ENCODE measurements at places on chromosomes 7 and 10. TPM values are rescaled to one million over a fixed set of nuclear protein-coding genes. Genes with fewer than 3 reads are reported as not detected.

DNA sequence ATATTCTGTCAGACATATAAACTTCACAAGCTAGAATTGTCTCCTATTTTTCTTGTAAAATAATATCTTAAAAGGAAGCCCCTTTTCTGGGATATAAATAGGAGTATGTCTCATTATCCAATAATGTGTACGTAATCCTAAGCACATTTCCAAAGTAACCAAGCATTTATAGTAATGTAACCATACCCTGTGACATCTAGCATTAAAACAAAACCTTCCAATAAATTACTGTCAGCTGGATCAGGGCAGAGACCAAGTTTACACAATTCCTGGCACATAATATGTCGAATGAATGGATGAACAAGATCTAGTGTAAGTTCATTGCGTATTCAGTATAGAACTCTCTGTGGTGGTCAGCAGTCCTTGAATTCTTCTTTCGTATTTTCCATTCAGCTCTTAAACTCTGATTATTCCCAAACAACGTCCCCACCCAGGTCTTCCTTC, 14.3 kb downstream of the CPED1 start:
- H3K27me3 ChIP-seq, result peaks cover 6% of the 10 kb centered on the region
- no peak overlapping the region for H3K4me3 ChIP-seq
- H3K36me3 ChIP-seq, result no peaks in the 10 kb centered on the region

- no peaks in the 10 kb centered on the region for H3K4me1 ChIP-seq
- H3K4me3 ChIP-seq, result no peak overlapping the region
- H3K36me3 ChIP-seq, result no peaks in the 10 kb centered on the region
- H3K27ac ChIP-seq, result no peak overlapping the region
- H3K27me3 ChIP-seq, result peaks cover 8% of the 10 kb centered on the region
These were observed 100.6 kb downstream of the BAMBI start for GRCh38 chr10:28777911-28778310.

GRCh38 chr10:23046027-23046426, 49.4 kb upstream of the MSRB2 start:
- DNase-seq, result no peak
- peaks cover 8% of the 10 kb centered on the region for H3K4me1 ChIP-seq
- no peaks in the 10 kb centered on the region for H3K27me3 ChIP-seq
- no peak overlapping the region for H3K27ac ChIP-seq

The CRHR2 gene
- total RNA-seq, result 0.21 TPM

- no peak for DNase-seq
- H3K27me3 ChIP-seq, result no peaks in the 10 kb centered on the region
- no peaks in the 10 kb centered on the region for H3K36me3 ChIP-seq
- H3K4me1 ChIP-seq, result peaks cover 5% of the 10 kb centered on the region
These were observed 19.2 kb upstream of the ATOH7 start for GRCh38 chr10:68251151-68251550.

The GDI2 gene
- total RNA-seq, result 245 TPM

DNA sequence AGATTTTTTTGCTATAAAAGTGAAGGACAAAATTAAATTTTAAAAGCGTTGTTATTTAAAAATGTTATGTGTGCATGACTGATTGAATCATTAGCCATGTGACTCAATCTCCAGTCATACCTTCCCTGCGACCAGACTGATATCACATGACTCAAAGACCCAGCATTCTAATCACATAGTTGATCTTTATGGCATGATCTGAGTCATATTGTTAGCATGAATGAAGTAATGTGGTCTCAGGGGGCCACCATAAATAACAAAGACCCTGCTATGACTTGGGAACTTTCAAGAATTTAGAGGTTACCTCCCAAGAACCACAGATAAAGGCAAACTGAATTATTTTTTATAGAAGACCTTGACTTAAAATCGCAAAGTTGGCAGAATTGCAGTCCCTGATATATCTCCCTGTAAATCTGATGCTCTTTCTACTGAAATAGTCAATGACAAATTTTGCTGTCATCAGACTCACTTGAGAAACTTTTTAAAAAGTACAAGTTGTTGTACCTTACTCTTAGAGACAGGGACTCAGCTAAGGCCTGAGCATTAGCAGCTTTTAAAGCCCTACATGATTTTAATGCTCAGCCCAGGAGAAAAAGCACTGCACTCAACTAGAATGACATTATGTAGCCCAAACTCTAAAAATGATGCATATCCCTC, 717.3 kb downstream of the XPNPEP1 start:
- DNase-seq, result no peak
- H3K27me3 ChIP-seq, result no peaks in the 10 kb centered on the region
- no peak overlapping the region for H3K27ac ChIP-seq
- no peak overlapping the region for H3K4me3 ChIP-seq
- no peaks in the 10 kb centered on the region for H3K4me1 ChIP-seq
- H3K36me3 ChIP-seq, result no peaks in the 10 kb centered on the region

- H3K4me1 ChIP-seq, result peaks cover 27% of the 10 kb centered on the region
- DNase-seq, result no peak
- peaks cover 36% of the 10 kb centered on the region for H3K27me3 ChIP-seq
- H3K27ac ChIP-seq, result peak overlapping the region; percentile 85
- H3K4me3 ChIP-seq, result peak overlapping the region; percentile 92
- no peaks in the 10 kb centered on the region for H3K36me3 ChIP-seq
These were observed 4.5 kb downstream of the KAZALD1 start for GRCh38 chr10:101066146-101066895.

DNA sequence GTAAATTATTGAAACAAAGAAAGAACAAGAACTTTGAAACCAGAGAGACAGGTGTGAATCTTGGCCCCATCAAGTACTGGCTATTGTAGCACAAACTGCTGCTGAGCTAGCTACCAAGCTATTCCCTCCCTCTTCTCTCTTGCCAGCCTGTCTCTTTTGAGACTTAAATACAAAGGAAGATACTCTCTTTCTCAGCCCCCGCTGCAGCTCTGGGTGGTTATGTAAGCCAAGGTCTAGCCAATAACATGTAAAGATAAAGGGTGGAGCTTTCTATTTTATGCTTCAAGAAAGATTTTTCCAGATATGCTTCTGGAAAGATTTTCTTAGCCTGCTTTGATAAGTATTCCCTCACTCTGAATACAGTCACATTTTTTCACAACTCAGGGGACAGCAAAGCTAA, 17.2 kb downstream of the BAZ1B start:
- H3K4me3 ChIP-seq, result no peak overlapping the region
- H3K4me1 ChIP-seq, result no peaks in the 10 kb centered on the region
- peaks cover 35% of the 10 kb centered on the region for H3K36me3 ChIP-seq
- H3K27ac ChIP-seq, result no peak overlapping the region
- DNase-seq, result no peak

- DNase-seq, result peak; percentile 40
- H3K27ac ChIP-seq, result no peak overlapping the region
- H3K36me3 ChIP-seq, result no peaks in the 10 kb centered on the region
- no peaks in the 10 kb centered on the region for H3K4me1 ChIP-seq
- peaks cover 64% of the 10 kb centered on the region for H3K27me3 ChIP-seq
These were observed 12.6 kb downstream of the GHRHR start for GRCh38 chr7:30976381-30976780.

- H3K4me3 ChIP-seq, result no peak overlapping the region
- H3K36me3 ChIP-seq, result no peaks in the 10 kb centered on the region
- H3K27me3 ChIP-seq, result peaks cover 3% of the 10 kb centered on the region
- no peak overlapping the region for H3K27ac ChIP-seq
These were observed 19.8 kb upstream of the KDM7A start for GRCh38 chr7:140196361-140197217.

- H3K4me3 ChIP-seq, result no peak overlapping the region
- H3K27me3 ChIP-seq, result no peaks in the 10 kb centered on the region
- peaks cover 15% of the 10 kb centered on the region for H3K36me3 ChIP-seq
- no peak overlapping the region for H3K27ac ChIP-seq
These were observed 117.6 kb downstream of the SNX13 start for GRCh38 chr7:17822547-17823173.

- peak overlapping the region; percentile 32 for H3K4me3 ChIP-seq
- no peaks in the 10 kb centered on the region for H3K36me3 ChIP-seq
- peaks cover 7% of the 10 kb centered on the region for H3K27me3 ChIP-seq
- H3K4me1 ChIP-seq, result peaks cover 10% of the 10 kb centered on the region
- no peak for DNase-seq
These were observed 9.0 kb upstream of the TACR2 start for GRCh38 chr10:69425511-69426298.

GRCh38 chr7:127732306-127732705, 80.3 kb downstream of the SND1 start:
- H3K4me3 ChIP-seq, result no peak overlapping the region
- no peak overlapping the region for H3K27ac ChIP-seq
- H3K4me1 ChIP-seq, result no peaks in the 10 kb centered on the region
- peaks cover 35% of the 10 kb centered on the region for H3K36me3 ChIP-seq

- peaks cover 35% of the 10 kb centered on the region for H3K4me1 ChIP-seq
- H3K27ac ChIP-seq, result no peak overlapping the region
- H3K27me3 ChIP-seq, result no peaks in the 10 kb centered on the region
- H3K36me3 ChIP-seq, result peaks cover 28% of the 10 kb centered on the region
These were observed 41.9 kb downstream of the TCF7L2 start for GRCh38 chr10:112991888-112992491.

- no peak overlapping the region for H3K27ac ChIP-seq
- no peaks in the 10 kb centered on the region for H3K4me1 ChIP-seq
- H3K27me3 ChIP-seq, result no peaks in the 10 kb centered on the region
- no peak overlapping the region for H3K4me3 ChIP-seq
These were observed 567.5 kb downstream of the POM121L12 start for GRCh38 chr7:53602817-53603418.

DNA sequence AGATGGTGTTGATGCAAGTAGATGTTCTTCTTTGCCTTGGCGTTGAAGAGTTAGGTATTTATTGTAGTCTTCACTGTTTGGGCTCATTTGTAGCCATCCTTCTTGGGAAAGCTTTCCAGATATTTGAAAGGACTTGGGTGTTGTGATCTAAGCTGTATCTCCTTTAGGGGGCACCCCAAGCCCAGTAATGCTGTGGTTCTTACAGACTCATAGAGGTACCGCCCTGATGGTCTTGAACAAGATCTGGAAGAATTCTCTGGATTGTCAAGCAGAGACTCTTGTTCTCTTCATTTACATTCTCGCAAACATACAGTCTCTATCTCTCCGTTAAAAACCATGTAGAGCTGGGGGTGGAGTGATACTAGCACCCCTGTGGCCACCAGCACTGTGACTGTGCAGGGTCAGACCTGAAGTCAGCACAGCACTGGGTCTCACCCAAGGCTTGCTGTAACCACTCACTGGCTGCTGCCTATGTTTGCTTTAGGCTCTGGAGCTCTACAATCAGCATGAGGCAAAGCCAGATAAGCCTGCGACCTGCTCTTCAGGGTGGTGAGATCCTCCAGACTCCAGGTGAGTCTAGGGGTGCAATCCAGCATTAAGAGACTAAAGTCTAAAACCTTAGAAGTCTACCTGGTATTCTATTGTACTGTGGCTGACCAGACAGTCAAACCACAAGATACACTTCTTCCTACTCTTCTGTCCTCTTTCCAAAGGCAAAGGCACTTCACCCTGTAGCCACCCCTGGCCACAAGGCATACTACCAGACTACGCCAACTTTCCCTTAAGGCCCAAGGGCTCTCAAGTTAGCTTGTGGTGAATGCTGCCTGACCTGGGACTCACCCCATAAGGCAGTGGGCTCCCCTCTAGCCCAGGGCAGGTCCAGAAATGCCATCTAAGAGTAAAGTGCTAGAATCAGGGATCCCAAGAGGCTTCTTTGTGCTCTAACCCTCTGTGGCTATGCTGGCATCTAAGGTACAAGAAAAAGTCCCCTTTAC, 209.7 kb upstream of the TMEM196 start:
- no peaks in the 10 kb centered on the region for H3K36me3 ChIP-seq
- no peak overlapping the region for H3K4me3 ChIP-seq
- no peaks in the 10 kb centered on the region for H3K4me1 ChIP-seq
- no peaks in the 10 kb centered on the region for H3K27me3 ChIP-seq
- no peak overlapping the region for H3K27ac ChIP-seq
- DNase-seq, result no peak

- DNase-seq, result no peak
- H3K4me3 ChIP-seq, result no peak overlapping the region
- no peak overlapping the region for H3K27ac ChIP-seq
- no peaks in the 10 kb centered on the region for H3K27me3 ChIP-seq
- H3K4me1 ChIP-seq, result peaks cover 29% of the 10 kb centered on the region
These were observed 171.5 kb downstream of the CPEB3 start for GRCh38 chr10:92119340-92119739.

GRCh38 chr10:619710-620109, 69.8 kb downstream of the DIP2C start:
- H3K4me3 ChIP-seq, result no peak overlapping the region
- DNase-seq, result no peak
- H3K36me3 ChIP-seq, result peaks cover 10% of the 10 kb centered on the region
- peaks cover 69% of the 10 kb centered on the region for H3K4me1 ChIP-seq

GRCh38 chr7:105656922-105657521, 75.7 kb upstream of the EFCAB10 start:
- H3K4me3 ChIP-seq, result no peak overlapping the region
- H3K27ac ChIP-seq, result no peak overlapping the region
- no peak for DNase-seq
- peaks cover 19% of the 10 kb centered on the region for H3K4me1 ChIP-seq
- H3K36me3 ChIP-seq, result peaks cover 21% of the 10 kb centered on the region

The HILPDA gene
- total RNA-seq, result 26.4 TPM

- peaks cover 67% of the 10 kb centered on the region for H3K4me1 ChIP-seq
- H3K27me3 ChIP-seq, result peaks cover 7% of the 10 kb centered on the region
- peaks cover 16% of the 10 kb centered on the region for H3K36me3 ChIP-seq
- H3K27ac ChIP-seq, result peak overlapping the region; percentile 82
- DNase-seq, result no peak
These were observed 125.4 kb downstream of the ITIH5 start for GRCh38 chr10:7541137-7542087.

DNA sequence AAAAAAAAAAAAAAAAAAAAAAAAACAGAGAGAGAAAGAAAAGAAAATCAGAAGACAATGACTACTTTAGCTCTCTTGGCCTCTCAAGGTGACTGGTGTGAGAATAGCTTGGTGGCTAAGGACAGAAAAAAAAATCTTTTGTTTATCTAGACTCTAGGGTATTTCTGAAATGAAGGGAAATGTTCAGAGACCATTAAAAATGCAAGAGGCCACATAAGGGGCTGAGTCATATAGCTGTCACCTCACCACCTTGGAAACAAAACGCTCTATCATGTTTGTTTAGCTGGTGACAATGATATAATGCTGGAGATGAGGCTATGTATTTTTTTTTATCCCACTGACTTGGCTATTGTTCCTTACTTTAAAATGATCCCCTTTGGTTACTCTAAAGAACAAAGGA, 287.0 kb upstream of the CDC14C start:
- H3K4me1 ChIP-seq, result peaks cover 18% of the 10 kb centered on the region
- DNase-seq, result no peak
- H3K27ac ChIP-seq, result peak overlapping the region; percentile 12
- H3K27me3 ChIP-seq, result no peaks in the 10 kb centered on the region

- peak overlapping the region; percentile 44 for H3K4me3 ChIP-seq
- peaks cover 25% of the 10 kb centered on the region for H3K4me1 ChIP-seq
- H3K27ac ChIP-seq, result no peak overlapping the region
These were observed 4.1 kb downstream of the NHLRC2 start for GRCh38 chr10:113858541-113858940.

The EBLN1 gene
- not detected for total RNA-seq

- peak overlapping the region; percentile 87 for H3K27ac ChIP-seq
- no peak for DNase-seq
- H3K4me3 ChIP-seq, result no peak overlapping the region
- peaks cover 6% of the 10 kb centered on the region for H3K36me3 ChIP-seq
These were observed 7.2 kb downstream of the UPP1 start for GRCh38 chr7:48096273-48096672.

The SAMD8 gene
- 17.3 TPM for total RNA-seq

- no peaks in the 10 kb centered on the region for H3K27me3 ChIP-seq
- no peak overlapping the region for H3K27ac ChIP-seq
- H3K4me1 ChIP-seq, result no peaks in the 10 kb centered on the region
These were observed 249.4 kb downstream of the TCF7L2 start for GRCh38 chr10:113199459-113199858.
